ENCODE measurements at places on chromosomes 7 and 10.
A peak's percentile ranks its signal among the peaks of the same experiment; 100 is the strongest.

DNA sequence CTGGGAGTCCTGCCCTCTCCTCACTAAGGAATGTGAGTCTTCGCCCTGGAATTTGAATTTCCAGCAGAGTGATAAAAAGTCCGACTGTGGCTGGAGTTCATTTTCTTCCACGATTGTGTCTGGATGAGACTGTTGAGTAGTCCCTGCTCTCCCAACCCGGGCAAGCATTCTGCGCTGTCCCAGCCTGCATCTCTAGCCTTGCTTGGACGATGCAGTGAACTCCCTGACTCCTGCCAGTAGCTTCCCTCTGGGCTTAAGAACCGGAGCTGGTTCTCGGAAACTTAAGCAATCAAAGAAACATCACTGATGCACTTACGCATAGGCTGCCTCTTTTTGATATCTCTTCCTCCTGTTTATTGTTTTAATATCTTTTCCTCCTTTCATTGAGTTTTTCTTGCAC lies 116.0 kb upstream of the FZD8 start:
- no peak for DNase-seq

- no peak for DNase-seq
Measured at GRCh38 chr7:80635533-80635932, 2.9 kb upstream of the CD36 start.

GRCh38 chr10:33869481-33869880 lies 535.0 kb upstream of the NRP1 start:
- no peak for DNase-seq

DNA sequence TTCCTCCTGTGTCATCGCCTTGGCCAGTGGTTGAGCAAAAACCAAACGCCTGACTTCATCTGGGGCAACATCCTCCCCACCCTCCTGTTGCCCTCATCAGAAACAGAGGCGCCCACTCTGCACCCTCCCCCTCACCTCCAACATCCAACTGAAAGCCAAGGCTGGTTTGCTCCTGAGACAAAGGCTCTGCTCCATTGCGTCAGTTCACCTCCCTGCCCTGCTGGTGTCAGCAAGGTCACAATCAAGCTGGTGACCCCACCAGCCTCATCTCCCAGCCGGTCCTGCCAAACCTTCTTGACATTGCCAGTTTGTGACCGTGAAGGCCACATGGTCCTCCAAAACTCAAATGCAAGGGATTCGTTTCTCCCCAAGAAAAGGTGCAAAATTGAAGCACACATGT lies 131.7 kb upstream of the ADAM12 start:
- DNase-seq: no peak

- peak; percentile 38 for DNase-seq
Measured at GRCh38 chr7:15972862-15973275, 286.4 kb upstream of the MEOX2 start.

- DNase-seq: no peak
Measured at GRCh38 chr7:109967406-109967805, 1123.5 kb upstream of the LRRN3 start.

- no peak for DNase-seq
Measured at GRCh38 chr7:140284062-140284461, 107.3 kb upstream of the KDM7A start.

DNA sequence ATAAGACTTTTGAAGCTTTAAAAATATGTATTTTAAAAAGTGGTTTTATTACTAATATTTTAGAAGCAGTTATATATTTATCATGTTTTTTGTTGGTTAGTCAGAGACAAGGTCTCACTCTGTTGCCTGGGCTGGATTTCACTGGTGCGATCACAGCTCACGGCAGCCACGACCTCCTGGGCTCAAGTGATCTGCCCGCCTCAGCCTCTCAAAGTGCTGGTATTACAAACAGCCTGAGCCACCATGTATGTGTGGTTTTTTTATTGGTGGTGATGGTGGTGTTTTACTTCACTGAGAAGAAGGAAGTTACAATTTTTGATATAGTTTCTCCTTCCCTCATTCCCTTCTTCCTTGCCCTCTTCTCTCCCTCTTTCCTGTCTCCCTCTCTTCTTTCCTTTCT lies 13.4 kb downstream of the NHLRC2 start:
- no peak for DNase-seq

DNA sequence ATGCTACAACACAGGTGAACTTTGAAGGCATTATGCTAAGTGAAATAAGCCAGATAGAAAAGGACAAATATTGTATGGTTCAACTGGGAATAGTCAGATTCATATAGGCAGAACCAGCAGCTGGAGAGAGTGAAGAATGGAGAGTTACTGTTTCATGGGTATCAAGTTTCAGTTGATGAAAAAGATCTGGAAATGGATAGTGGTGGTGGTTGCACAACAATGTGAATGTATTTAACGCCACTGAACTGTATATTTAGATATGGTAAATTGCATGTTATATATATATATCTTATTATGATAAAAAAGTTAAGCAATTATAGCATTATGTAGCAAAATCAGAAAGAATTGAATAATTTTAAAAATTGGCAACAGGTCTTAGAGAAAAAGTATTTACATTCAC lies 3.9 kb downstream of the LMBR1 start:
- DNase-seq: no peak

Data from HT1080 (cell line).